ENCODE measurements at places on chromosomes 13 and 19. TPM values are rescaled to one million over a fixed set of nuclear protein-coding genes. Genes with fewer than 3 reads are reported as not detected.

GRCh38 chr19:56309511-56310185 lies 5.0 kb downstream of the ZSCAN5A start:
- no peak overlapping the region for H3K4me3 ChIP-seq
- H3K4me1 ChIP-seq = no peaks in the 10 kb centered on the region
- H3K36me3 ChIP-seq = peaks cover 3% of the 10 kb centered on the region

GRCh38 chr19:10583036-10583776 lies 3.9 kb downstream of the AP1M2 start:
- H3K36me3 ChIP-seq = no peaks in the 10 kb centered on the region
- H3K4me1 ChIP-seq = no peaks in the 10 kb centered on the region
- H3K4me3 ChIP-seq = no peak overlapping the region
- H3K27ac ChIP-seq = no peak overlapping the region

DNA sequence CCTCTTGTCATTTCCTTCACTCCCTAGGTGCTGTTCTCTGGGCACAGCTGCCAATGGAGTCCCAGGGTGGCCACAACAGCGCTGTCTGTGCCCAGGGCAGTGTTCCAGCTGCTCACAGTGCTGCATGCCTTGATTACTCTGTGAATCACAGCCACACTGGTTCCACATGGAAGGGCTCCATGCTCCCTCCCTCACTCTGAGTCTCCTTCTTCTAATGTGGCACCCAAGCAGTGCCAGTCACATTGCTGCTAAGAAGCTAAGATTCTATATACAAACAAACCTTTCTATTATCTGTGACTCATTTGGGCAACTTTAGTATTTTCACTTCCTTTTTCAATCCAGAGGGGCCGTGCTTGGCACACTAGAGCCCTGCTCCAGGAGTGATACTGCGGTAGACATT lies 248.7 kb downstream of the TDRD3 start:
- no peaks in the 10 kb centered on the region for H3K4me1 ChIP-seq
- no peak overlapping the region for H3K27ac ChIP-seq
- H3K27me3 ChIP-seq = no peaks in the 10 kb centered on the region
- DNase-seq = no peak
- H3K4me3 ChIP-seq = no peak overlapping the region

Gene VSTM2B
- not detected for total RNA-seq

Gene ZNF784
- 2.5 TPM for total RNA-seq

Gene PSG6
- not detected for total RNA-seq
